ENCODE measurements at places on chromosomes 13 and 19. TPM values are rescaled to one million over a fixed set of nuclear protein-coding genes. Genes with fewer than 3 reads are reported as not detected.

GRCh38 chr13:83907196-83907989 lies 25.1 kb upstream of the SLITRK1 start:
- DNase-seq: no peak
- H3K4me1 ChIP-seq: no peaks in the 10 kb centered on the region
- H3K36me3 ChIP-seq: no peaks in the 10 kb centered on the region
- no peaks in the 10 kb centered on the region for H3K27me3 ChIP-seq
- H3K27ac ChIP-seq: no peak overlapping the region

The PCSK4 gene
- 5.2 TPM for total RNA-seq

- H3K4me3 ChIP-seq: peak overlapping the region; percentile 90
- H3K36me3 ChIP-seq: no peaks in the 10 kb centered on the region
- peaks cover 32% of the 10 kb centered on the region for H3K4me1 ChIP-seq
- H3K27me3 ChIP-seq: no peaks in the 10 kb centered on the region
- DNase-seq: no peak
These were observed 1.7 kb upstream of the USPL1 start for GRCh38 chr13:30615866-30616541.

DNA sequence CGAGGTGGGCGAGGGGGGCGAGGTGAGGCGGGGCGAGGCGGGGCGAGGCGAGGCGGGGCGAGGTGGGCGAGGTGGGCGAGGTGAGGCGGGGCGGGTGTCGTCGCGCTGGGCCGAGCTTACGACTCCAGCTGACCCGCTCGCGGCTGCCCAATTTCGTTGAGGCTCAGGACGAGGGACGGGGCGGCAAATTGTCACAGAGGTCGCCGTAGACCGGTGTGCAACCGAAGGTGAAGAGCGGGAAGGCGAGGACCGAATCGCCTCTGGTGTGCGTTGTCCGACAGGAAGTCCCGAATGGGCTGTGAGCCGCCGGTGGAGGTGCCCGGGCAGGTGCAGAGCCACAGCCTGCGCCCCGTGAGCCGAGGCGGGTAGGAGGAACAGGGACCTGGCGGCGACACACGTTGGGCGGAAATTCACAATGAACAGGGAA lies at the start of gene LACC1:
Gene LACC1, plus strand, starts transcription at position 150 of the 427 bp plus-strand sequence. CDS start 1,082 bp downstream, outside the sequence.
- peak; percentile 63 for DNase-seq
- peak within 1 kb of the TSS; percentile 94 for H3K4me3 ChIP-seq
- peak within 1 kb of the TSS; percentile 99 for H3K27ac ChIP-seq
- no peaks in the 10 kb centered on the region for H3K27me3 ChIP-seq

The PODNL1 gene
- 0.35 TPM for total RNA-seq

- no peak for DNase-seq
- H3K27ac ChIP-seq: no peak overlapping the region
- H3K4me1 ChIP-seq: no peaks in the 10 kb centered on the region
- no peaks in the 10 kb centered on the region for H3K36me3 ChIP-seq
- no peaks in the 10 kb centered on the region for H3K27me3 ChIP-seq
- no peak overlapping the region for H3K4me3 ChIP-seq
These were observed 262.1 kb upstream of the DACH1 start for GRCh38 chr13:72129117-72129516.

The COL4A2 gene
- 240 TPM for total RNA-seq

DNA sequence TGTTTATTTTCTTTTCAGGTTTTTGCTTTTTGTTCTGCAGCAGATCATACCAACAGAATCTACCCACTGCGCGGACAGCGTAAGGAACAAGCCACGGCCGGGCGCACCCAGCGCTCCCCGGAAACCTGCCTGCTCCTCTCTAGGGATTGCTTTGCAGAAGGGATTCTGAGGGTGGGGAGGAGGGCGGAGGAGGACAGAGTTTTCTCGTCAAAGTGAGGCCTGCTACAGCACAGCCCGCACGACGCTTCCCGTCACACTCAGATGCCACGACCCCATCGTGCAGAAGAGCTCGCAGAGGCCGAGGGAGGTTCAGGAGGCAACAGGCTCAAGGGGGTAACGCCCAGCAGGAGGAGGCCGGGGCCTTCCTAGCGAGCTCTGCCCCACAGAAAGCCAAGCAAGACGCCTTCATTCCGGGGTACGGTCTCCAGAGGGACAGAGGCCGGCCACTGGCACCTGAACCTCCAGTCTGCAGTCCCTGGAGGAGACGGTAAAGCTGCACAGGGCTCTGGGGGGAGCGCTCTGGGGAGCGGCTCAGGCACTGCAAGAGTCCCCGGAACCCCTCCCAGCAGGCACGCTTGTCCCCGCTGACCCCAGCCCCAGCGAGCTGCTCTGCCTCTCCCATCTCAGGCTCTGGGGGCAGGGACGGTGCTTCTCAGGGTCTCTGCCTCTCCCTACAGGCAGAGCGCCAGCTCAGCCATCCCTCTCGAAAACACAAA lies 6.9 kb downstream of the REXO1 start:
- H3K27me3 ChIP-seq: no peaks in the 10 kb centered on the region
- no peak overlapping the region for H3K4me3 ChIP-seq

The CACNG8 gene
- total RNA-seq: not detected

GRCh38 chr13:77919921-77920294 lies 1.3 kb upstream of the EDNRB start:
- H3K27me3 ChIP-seq: no peaks in the 10 kb centered on the region
- H3K4me1 ChIP-seq: no peaks in the 10 kb centered on the region
- H3K4me3 ChIP-seq: no peak overlapping the region
- no peaks in the 10 kb centered on the region for H3K36me3 ChIP-seq

- H3K4me1 ChIP-seq: no peaks in the 10 kb centered on the region
- H3K27ac ChIP-seq: no peak overlapping the region
These were observed 140.8 kb downstream of the GGACT start for GRCh38 chr13:100447831-100448230.

The C1QTNF9 gene
- total RNA-seq: 0.11 TPM

The KCTD15 gene
- total RNA-seq: 12.6 TPM

The GARIN5A gene
- total RNA-seq: 0.54 TPM

The SH2D3A gene
- total RNA-seq: 0.79 TPM

The FGF21 gene
- not detected for total RNA-seq

GRCh38 chr13:99357131-99357596 lies 50.0 kb upstream of the GPR183 start:
- peak overlapping the region; percentile 84 for H3K27ac ChIP-seq
- H3K4me3 ChIP-seq: no peak overlapping the region
- no peaks in the 10 kb centered on the region for H3K27me3 ChIP-seq
- peaks cover 40% of the 10 kb centered on the region for H3K4me1 ChIP-seq

DNA sequence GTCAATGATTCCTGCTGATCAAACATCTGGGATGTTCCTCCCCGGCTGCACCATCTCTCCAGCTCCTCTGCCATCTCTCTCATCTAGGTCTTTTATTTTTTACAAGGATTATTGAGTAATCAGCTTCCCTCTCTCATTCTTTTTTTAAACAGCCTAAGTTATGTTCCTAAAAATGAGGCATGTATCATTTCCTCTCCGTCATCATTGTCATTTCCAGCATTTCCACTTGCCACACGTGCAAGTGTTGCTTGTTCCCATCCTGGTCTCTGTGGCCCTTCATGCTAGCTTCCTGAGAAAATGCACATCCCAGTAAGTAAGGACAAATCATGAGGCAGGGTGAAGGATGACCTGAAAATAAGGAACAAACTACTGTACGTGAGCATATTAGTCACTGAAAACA lies 102.7 kb upstream of the POSTN start:
- no peak for DNase-seq
- no peak overlapping the region for H3K4me3 ChIP-seq
- H3K4me1 ChIP-seq: no peaks in the 10 kb centered on the region
- H3K27me3 ChIP-seq: no peaks in the 10 kb centered on the region
- no peak overlapping the region for H3K27ac ChIP-seq
- H3K36me3 ChIP-seq: no peaks in the 10 kb centered on the region

The EBI3 gene
- total RNA-seq: 6.7 TPM

- no peaks in the 10 kb centered on the region for H3K27me3 ChIP-seq
- H3K36me3 ChIP-seq: no peaks in the 10 kb centered on the region
- no peak overlapping the region for H3K4me3 ChIP-seq
- DNase-seq: peak; percentile 23
- H3K4me1 ChIP-seq: no peaks in the 10 kb centered on the region
- no peak overlapping the region for H3K27ac ChIP-seq
These were observed 18.6 kb upstream of the LATS2 start for GRCh38 chr13:21079761-21080592.

DNA sequence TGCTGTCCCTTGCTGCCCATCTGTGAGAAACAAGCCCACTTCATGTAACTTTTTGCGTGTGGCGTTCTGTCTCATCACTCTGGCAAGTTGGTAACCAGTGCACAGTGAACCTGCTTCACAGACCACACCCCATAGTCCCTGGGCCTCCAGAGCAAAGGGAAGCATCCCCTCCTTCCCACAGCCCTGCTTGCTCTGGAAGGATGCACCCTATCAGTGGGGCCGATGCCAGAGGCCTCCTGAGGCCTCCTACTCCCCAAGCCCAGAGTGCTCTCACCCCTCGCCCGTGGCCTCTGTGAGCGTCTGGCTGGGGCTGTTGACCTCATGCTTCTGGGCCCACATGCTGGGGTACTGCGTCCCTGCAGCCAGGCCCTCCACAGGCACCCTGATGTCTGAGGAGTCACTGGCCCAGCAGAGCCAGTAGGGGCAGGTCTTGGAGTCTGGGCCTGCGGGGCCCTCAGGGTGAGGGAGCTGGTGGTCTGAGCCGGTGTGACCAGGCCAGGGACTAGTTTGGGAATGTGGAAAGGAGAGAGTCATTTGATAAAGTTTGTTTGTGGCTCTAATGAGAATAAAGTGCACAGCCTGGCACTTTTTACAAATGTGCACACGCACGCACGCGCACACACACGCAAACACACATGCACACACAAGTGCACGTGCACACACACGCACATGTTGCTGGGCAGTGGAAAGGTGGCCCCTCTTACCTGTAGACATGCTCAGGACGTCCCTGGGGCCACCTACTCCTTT lies 5.1 kb downstream of the TMEM86B start:
- H3K36me3 ChIP-seq: peaks cover 21% of the 10 kb centered on the region
- H3K27ac ChIP-seq: no peak overlapping the region
- H3K4me3 ChIP-seq: no peak overlapping the region
- H3K4me1 ChIP-seq: peaks cover 5% of the 10 kb centered on the region
- no peaks in the 10 kb centered on the region for H3K27me3 ChIP-seq
- DNase-seq: no peak

DNA sequence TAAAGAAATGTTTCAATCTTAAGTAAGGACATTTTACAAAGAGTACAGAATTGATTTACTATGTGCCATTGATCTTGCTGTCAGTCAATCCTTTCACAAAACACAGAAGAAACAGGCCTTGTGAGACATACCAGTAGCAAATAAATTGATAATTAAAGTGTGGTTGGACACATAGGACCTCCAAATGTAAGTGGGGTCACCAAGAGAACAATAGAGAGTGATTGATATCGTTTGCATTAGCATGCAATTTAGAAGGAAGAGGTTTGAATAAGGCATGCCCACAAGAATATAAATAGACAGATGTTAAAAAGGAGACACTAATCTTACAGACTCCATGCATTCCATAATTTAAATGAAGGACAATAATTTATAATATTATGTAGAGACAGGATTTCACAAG lies 1628.3 kb downstream of the PCDH9 start:
- no peaks in the 10 kb centered on the region for H3K27me3 ChIP-seq
- H3K36me3 ChIP-seq: no peaks in the 10 kb centered on the region
- H3K4me1 ChIP-seq: peaks cover 5% of the 10 kb centered on the region
- no peak overlapping the region for H3K27ac ChIP-seq
- H3K4me3 ChIP-seq: no peak overlapping the region

DNA sequence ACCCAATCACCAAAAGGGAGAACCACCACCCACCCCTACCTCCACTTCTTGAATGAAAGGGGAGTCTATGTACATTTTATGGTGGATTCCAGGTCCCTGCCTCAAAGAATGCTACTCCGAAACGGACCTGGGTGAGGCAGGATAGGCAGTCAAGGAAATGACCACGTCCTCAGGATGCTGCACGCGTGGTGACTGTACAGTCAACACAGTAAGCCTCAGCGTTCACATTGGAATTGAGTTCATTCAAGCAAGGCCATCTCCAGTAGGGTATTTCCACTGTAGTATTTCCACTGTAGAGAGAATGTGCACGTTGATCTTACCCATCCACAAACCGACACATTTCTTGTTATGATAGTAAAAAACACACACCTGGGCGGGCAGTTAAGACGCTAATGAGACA lies 16.9 kb downstream of the ZSCAN5C start:
- H3K36me3 ChIP-seq: no peaks in the 10 kb centered on the region
- DNase-seq: no peak
- no peak overlapping the region for H3K4me3 ChIP-seq
- peaks cover 5% of the 10 kb centered on the region for H3K4me1 ChIP-seq
- no peaks in the 10 kb centered on the region for H3K27me3 ChIP-seq

- no peak overlapping the region for H3K27ac ChIP-seq
- no peaks in the 10 kb centered on the region for H3K4me1 ChIP-seq
- no peak for DNase-seq
- H3K36me3 ChIP-seq: no peaks in the 10 kb centered on the region
- no peak overlapping the region for H3K4me3 ChIP-seq
- no peaks in the 10 kb centered on the region for H3K27me3 ChIP-seq
These were observed 55.9 kb downstream of the ATP7B start for GRCh38 chr13:51955281-51955771.

GRCh38 chr13:53953183-53953582 lies 924.6 kb downstream of the OLFM4 start:
- H3K4me3 ChIP-seq: no peak overlapping the region
- DNase-seq: no peak
- H3K27me3 ChIP-seq: no peaks in the 10 kb centered on the region
- H3K36me3 ChIP-seq: no peaks in the 10 kb centered on the region

DNA sequence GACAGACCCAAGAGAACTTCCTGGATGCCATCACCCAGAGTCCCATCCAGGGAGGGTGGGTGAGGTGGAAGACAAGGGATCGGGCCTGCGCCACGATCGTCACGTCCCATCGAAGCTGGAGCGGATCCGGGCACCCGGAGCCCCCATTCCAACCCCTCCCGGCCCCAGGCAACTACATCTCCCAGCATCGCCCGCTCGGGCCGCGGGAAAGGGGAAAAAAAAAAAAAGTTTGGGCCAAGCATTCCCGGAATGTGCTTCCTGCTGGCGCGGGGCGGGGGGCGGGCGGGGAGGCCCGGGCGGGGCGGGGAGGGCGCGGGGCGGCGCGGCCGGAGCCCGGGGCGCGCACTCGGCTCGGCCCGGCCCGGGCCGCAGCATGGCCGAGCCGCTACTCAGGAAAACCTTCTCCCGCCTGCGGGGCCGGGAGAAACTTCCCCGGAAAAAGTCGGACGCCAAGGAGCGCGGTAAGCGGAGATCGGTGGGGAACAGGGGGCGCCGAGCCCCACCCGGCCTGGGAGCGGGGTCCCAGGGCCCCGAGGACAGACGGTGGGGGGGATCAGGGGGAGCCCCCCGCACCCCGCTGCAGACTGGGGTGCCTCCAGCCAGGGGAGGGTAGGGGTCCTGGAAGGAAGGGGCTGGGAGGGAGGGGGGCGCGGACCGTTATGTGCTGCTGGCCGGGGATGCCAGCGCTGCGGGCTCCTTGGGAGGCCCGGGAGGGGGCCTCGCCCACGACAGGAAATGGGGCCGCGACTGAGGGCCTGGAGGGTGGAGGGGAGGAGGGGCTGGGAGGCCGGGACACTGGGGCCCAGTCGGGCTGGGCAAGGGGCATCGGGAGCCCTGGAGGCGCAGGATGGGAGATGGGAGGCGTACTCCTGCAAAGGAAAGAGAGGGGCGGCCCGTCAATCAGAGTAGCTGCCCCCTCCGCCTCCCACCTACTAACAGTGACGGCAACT lies at the start of gene SYDE1:
Gene SYDE1, plus strand, starts transcription at position 341 of the 950 bp plus-strand sequence. Its CDS starts 33 bp downstream, at position 374.
- H3K27me3 ChIP-seq: no peaks in the 10 kb centered on the region
- no peak for DNase-seq
- peaks cover 27% of the 10 kb centered on the region for H3K36me3 ChIP-seq

The GSK3A gene
- 20.8 TPM for total RNA-seq

GRCh38 chr19:35908973-35909683 lies 1.0 kb upstream of the TYROBP start:
- no peaks in the 10 kb centered on the region for H3K4me1 ChIP-seq
- H3K4me3 ChIP-seq: no peak overlapping the region
- DNase-seq: peak; percentile 60
- no peaks in the 10 kb centered on the region for H3K27me3 ChIP-seq
- H3K36me3 ChIP-seq: no peaks in the 10 kb centered on the region
